Type B pancreatic cell (in vitro differentiated cells): ENCODE measurements at places on chromosomes 7 and 10.

DNA sequence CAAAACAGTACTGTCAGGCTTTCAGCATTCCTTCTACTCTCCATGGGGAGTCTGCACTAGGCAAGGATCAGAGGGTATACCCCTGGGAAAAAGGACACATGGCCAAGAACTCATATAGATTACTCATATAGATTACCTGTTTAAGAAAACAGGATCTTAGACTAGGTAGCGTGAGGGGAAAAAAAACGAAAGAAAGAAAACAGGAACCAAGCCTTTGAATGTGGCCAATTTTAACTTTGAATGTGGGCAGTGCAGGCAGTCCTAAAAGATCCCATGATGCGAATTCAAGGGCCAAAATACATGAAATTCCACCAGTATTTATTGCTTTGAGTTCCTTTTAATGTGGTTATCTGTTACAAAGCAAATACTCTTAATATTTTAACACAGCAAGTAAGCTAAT is 108.6 kb upstream of the TAC1 start:
- DNase-seq: no peak

GRCh38 chr7:107469929-107470328 is at the start of gene GPR22:
GPR22 (plus strand) TSS chr7:107470057; CDS start chr7:107474061, 4,004 bp downstream.
- DNase-seq: no peak

DNA sequence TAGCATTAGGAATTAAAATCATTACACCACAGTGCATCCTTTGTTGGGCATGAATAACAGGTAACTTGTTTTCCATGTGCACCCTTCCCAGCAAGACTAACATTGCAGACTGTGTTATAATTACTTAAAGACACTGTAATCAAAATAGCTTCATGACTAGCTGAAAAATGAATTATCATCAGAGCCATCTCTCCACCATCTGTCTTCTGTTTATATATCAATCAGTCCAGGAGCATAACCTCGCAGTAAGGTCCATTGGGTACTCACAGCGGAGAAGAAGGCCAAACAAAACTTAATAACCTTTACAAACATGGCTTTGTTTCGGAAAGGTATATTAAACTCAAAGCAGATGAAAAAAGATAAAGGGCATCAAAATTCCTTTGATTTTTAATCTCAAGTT is 90.6 kb downstream of the ODAD2 start:
- DNase-seq: no peak

- DNase-seq: no peak
These were observed at the start of gene HHEX for GRCh38 chr10:92689663-92690210. HHEX (plus strand) TSS chr10:92689955; CDS start chr10:92689987, 32 bp downstream.

GRCh38 chr7:141012044-141012685 is 2.6 kb downstream of the MRPS33 start:
- DNase-seq: no peak

DNA sequence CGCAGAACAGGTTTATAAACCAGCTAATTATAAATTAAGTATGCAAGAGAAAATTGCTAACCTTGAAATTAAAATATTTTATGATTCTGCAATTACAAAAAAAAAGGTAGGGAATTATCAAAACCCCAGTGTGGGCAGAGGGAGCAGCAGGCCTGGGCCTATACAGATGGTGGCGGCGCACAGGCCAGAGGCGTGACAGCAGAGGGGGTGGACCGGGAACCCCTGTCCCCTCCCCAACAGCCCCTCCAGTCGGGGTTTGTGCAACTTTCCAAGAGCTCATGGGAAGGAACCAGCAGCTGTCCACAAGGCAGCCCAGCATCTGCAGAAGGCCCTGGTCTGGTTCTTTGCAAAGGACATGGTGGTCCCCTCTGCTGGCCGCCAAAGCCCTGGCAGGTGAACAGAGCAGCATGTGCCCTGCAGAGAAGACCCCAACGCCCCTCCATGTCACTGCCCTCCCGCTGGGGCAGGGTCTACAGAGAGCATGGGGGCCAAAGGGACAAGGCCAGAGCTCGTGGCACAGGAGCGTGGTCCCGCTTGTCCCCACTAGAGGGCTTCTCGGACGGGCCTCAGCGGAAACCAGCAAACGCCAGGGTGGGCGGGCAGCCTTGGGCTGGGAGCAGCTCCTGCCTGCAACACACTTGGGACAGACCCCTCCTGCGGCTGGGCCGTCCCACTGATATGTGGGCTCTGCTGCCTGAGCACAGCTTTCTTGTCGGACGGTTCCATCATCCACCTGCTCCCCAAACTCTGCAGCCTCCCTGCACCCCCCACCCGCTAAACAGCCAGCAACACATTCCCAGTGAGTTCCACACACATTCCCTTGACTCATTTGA is 75.1 kb downstream of the EBF3 start:
- DNase-seq: no peak
